Activated CD8-positive, alpha-beta T cell treated with anti-CD3 and anti-CD28 coated beads, Interleukin-2, amount 10 ng/mL, durations not matched to agents 7 days and 5 days (primary cell): ENCODE measurements at places on chromosomes 2 and 18.
A peak's percentile ranks its signal among the peaks of the same experiment; 100 is the strongest.

GRCh38 chr2:197705912-197706838 lies 1.0 kb downstream of the MARS2 start:
- DNase-seq: peak; percentile 65

GRCh38 chr2:189782221-189782671 lies 1.9 kb downstream of the ORMDL1 start:
- DNase-seq: no peak

DNA sequence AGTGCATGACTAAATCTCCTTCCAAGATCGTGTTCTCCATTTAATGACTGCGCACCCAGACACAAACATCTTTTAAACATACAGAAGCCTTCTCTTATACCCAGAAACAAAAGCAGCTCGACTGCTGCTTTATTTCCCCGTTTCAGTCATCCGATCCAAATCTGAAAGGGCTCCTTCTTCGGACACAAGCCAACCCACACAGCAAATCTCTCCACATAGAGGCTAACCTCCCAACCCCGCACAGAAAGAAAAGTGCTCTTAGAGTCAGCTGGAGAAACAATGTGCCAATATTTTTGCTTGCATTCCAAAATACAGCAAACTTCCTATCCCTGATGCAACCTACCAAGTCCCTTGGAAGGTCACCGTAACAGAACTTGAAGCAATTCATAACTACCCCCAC lies 29.1 kb downstream of the GAREM1 start:
- no peak for DNase-seq

GRCh38 chr18:68733707-68734106 lies 18.8 kb upstream of the TMX3 start:
- DNase-seq: no peak
